ENCODE measurements at places on chromosomes 11 and 22.

DNA sequence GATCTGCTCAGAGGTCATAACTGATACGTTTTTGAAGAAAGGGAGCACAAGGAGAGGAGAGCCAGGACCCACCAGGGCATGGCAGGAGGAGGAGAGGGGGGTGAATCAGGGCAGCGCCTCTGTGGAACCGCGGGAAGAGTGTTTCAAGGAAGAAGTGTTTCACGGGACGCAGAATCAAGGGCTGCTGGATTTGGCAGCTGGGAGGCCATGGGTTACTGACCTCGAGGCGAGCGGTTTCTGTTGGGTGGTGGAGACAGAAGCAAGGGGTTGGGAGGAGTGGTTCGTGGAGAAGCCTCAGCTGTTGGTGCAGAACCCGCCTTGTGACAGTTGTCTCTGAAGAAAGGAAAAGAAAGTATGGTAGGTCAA, 13.1 kb downstream of the VPS26B start:
- DNase-seq: no peak

DNA sequence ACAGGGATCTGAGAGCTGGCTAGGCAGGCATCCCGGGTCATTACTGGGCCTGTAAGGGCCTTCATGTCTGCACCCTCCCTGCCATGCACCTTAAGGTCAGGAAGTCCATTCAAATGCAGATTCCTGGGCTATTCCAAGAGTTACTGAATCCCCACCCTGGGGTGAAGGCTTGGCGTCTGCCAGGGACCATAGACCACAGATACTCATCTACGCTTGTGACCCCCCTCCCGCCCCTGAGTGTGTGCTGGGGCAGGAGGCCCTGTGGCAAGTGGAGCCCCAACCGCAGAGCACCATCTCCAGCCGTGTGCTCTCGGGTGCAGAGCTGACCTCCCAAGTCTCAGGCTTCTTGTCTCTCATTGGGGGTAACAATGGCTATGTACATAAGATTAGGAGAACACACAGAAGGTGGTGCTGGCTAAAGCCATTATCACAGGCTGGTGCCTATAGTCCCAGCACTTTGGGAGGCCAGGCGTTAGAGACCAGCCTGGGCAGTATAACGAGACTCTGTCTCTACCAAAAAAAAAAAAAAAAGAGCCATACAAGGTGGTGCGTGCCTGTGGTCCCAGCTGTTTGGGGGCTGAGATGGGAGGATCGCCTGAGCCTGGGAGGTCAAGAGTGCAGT, 19.1 kb upstream of the KCNQ1OT1 start:
- DNase-seq: no peak

- DNase-seq: no peak
Observed at GRCh38 chr22:50174382-50175190, 4.1 kb downstream of the PANX2 start.

DNA sequence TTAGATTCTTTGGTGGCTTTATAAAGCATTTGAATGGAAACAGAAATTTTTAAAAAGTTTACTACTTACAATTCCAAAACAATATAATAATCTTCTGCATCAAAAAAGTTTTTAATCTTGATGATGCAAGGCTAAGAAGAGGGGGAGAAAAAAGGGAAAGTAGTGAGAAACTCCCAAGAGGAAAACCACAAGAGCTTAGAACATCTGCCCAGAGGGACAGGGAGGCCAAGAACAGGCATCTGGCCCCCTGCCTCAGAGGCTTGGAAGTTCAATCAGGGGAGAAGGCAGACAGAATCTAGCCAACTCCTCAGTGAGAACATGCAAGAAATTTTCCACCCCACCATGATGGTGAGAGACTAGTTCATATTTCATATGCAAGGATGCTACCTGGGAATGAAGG, 23.8 kb upstream of the TTC28 start:
- no peak for DNase-seq

- DNase-seq: no peak
Observed at GRCh38 chr11:113022262-113022661, 61.0 kb downstream of the NCAM1 start.

DNA sequence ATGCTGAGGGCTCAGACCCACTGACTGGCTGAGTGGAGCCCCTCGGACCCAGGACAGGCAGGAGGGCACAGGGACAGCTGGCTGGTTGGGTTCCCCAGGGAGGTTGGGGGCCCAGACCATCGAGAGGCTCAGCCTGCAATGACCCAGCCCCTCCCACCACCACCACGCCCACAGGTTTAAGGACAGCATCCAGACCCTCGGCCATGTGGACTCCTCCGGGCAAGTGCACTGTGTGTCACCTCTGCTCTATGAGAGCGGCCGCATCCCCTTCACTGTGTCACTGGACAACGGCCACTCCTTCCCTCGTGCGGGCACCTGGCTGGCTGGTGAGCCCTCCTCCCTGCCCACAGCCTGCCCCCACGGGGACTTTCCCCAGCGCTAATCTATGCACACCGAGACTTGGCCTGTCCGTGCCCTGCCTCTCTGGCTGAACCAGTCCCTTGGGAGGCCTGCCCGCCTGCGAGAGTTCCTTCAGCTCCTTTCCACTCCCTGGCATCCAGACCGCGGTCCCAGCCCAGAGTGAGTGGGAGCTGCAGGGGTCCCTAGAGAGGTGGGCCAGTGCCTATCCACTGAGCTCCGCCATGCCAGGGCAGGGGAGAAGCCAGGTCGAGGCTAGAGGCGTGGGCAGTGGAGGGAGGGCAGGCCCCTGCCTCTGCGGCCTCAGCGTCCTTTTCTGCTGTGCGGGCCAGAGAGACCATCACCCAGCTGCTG, 2.2 kb downstream of the SUSD2 start:
- no peak for DNase-seq

DNA sequence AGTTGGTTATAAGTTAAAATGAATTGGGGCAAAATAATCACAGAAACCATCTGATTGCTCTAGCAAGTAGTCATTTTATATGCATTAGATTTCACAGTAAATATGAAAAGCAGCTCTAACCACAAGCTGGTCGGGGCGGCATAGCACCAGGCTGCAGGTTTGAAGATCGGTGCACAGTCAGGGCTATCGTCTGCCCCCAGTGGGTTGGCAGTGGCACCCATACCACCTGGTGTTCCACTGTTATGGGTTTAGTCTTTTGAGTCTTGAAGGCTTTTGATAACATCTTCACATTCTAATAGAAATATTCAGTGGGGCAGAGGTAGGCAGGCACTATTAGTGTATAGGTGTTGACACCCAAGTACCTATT, 62.1 kb downstream of the GRK3 start:
- no peak for DNase-seq

DNA sequence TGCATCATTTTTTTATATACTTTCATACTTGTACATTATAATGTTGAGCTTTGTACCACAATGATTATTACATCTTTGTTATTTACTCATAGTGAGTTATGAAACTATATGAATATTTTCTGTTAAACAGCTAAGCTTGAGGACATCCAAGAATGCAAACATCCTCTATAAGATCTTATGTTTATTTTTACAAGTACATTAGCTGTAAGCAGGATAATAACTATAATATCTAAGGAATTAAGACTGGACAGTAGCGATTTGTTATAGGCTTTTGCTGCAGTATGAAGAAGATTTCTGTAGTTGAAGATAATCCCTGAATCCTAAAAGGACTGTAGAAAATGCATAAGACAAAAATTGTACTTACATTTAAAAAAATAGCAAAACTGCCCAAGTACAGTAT, 176.0 kb downstream of the METTL15 start:
- DNase-seq: no peak

DNA sequence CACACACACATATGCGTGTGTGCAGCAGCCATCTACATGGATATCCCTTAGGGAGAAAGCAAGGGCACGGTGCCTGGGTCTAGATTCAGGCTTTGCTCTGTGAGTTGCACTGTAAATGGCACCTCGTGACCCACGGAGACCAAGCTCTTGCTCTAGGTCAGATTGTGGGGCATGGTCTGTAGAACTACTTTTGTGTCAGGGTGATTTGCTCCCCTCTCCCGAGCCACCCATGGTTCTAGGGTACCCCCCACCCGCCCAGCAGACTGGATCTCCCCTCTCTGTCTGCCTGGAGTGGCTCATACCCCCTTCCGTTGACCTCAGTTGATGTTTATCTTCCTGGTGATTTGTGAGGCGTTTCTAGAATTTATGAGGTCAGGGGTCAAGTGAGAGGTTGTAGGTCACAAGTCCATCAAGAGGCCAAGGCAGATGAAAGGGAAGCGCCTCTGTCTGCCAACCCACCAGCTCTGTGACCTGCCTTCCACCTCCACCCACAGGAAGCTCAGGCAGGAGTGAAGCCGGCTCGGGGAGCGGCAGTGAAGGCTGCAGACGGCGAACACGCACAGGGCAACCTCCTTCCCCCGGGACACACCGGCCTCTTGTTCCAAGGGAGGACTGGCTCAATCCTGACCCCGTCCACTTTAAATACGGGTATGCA, 76.2 kb upstream of the TTLL12 start:
- no peak for DNase-seq

- DNase-seq: no peak
Observed at GRCh38 chr22:47437110-47437509, 674.7 kb downstream of the TBC1D22A start.

DNA sequence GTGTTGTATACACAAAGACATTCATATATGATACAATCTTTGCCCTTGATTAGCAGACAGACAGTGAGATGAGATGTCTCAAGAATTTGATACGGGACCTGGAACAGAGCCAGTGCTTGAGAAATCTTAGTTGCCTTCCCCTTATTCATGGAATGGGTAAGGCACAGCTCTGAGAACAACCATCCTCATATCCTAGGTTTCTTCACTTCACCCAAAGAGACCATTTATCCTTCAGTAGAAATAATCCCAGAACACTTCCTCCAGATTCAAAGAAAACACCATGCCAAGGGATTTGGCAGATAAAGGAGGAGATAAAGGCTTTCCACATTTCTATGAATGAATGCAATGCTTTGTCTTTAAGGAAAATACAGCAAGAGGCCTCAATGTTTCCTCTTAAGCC, 8.8 kb upstream of the IZUMO1R start:
- DNase-seq: no peak

GRCh38 chr22:22682196-22682595, 37.8 kb downstream of the GGTLC2 start:
- DNase-seq: no peak

- DNase-seq: no peak
Observed at GRCh38 chr11:61954106-61954850, 4.1 kb downstream of the BEST1 start.

- no peak for DNase-seq
Observed at GRCh38 chr11:118224511-118225188, at the start of gene JAML. JAML (minus strand) TSS chr11:118225011; CDS start chr11:118214866, 10,145 bp downstream.

DNA sequence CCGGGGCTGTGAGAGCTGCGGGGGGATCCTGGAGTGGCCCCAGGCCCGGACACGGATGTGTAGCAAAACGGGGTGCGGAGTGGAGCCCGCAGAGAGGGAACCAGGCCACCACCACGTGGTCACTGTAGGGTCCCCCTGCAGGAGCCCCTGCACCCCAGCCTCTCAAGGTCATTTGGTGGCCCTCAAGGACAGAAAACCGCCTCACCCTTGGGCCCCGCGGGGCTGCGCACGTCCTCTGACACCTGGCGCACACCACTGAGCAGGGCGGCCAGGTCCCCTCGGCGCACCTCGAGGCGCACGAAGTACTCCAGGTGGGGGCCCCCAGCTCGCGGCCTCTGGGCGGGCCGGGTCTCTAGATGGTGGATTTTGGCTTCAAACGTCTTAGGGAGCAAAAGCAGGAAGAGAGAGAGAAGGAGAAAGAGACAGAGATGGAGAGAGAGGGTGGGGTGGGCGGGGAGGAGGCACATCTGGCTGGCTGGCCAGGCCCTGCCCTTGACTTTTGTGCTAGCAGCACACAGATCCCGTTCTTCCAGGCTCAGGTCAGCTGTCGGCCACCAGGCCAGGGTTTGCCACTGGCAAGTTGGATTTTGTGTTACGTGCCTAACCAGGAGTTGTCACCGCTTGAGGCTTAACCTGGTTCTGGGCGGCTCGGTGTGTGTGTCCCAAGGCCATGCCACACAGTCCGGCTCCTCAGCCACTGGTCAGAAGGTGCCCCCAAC, 3.2 kb downstream of the TH start:
- no peak for DNase-seq

DNA sequence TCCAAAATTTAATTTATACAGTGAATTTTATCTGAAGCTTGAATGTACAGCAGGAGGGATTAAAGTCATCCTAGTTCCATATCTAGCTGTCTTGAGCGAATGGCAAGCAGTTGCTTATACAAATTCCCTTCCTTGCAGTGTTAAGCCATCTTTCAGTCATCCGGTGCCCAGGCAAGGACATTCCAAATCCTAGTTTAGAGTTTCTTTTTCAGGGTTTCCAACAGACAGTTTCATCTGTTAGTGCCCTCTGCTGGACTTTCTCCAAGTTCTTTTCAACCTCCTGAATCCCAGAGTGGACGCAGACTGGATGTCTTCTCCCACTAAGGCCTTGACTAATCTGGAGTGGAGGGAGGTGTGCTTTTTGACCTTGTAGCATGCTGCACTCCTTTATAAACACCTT, 45.4 kb downstream of the GRAMD1B start:
- DNase-seq: no peak

DNA sequence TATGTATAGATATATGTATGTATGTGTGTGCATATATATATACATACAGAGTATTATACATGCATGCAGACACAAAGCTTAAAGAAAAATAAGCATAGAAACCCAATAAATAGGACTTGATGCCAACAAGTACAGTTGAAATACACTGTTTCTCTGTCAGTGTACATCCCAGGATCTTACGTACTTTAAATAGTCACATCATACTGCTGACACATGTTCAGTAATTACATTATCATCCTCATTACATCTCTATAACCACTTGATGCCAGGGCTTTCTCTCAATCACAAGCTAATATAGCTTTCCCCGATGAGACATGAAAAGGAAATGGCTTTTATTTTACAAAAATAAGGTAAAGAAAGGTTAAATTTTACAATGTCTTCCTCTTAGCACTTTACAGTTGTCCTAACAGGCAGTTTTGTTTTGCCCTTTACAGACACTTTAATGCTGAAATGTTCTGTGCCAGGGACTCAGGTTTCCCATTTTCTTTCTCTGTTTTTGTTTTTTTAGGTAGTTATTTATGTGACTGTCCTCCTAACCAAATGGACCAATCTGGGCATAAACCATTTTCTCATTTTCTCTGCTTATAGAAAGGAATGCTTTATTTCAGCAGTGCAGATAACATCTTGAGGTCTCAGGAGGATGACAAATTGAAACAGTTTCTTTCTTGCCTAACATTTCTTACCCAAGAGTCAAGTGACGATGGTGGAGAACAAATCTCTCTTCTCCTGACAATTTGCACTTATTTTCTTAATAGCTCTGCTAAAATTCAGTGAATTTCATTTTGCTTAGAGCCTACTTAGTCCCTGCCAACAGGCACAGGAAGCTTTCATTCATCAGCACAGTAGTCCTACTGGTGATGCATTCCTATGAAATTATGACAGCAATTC, 350.2 kb downstream of the TTC28 start:
- no peak for DNase-seq

DNA sequence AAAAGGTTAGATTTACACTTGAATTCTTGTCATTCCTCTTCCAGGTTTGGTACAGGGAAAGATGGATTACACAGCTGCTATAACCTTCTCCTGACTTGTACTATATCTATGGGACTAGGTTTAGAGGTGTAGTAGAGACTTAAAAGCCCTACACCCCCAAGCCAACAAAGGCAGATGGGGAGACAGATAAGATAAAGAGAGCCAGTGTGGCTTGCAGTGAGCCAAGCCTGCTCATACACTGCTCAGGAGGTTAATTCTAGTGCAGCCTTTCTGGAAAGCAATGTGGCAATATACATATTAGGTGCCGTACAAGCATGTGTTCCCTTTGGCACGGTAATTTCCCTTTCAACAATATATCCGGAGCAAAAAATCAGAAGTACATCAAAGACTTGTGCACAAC, 10.8 kb downstream of the SIK3 start:
- no peak for DNase-seq

- DNase-seq: no peak
Observed at GRCh38 chr22:46664301-46664855, 44.2 kb downstream of the GRAMD4 start.

- no peak for DNase-seq
Observed at GRCh38 chr22:46893281-46894020, 131.0 kb downstream of the TBC1D22A start.

Measured in NCI-H1436 treated with DMSO at 0.1 percent for 48 hours (cell line).